ENCODE measurements at places on chromosomes 6 and 20.
A peak's percentile ranks its signal among the peaks of the same experiment; 100 is the strongest.

DNA sequence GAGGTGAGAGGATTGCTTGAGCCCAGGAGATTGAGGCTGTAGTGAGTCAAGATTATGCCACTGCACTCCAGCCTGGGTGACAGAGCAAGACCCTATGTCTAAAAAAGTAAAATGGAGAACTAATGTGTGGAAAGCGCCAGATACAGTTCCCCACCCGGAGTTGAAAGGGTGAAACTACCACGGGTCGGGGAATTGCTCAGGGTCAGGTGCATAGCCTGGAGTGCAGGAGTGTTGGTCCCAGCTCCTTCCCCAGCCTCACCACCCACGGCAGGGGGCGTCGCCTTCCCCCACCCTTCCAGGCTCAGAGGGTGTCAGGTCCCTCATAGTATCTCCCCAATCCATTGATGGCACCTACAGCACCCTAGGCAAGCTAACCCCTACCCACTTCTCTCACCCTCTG is 26.1 kb downstream of the C20orf203 start:
- ATAC-seq, result no peak

- ATAC-seq, result peak; percentile 11
These were observed 709 bp downstream of the SCAND1 start for GRCh38 chr20:35953387-35954199.

- ATAC-seq, result no peak
These were observed 208.9 kb upstream of the FOXQ1 start for GRCh38 chr6:1103021-1103420.

DNA sequence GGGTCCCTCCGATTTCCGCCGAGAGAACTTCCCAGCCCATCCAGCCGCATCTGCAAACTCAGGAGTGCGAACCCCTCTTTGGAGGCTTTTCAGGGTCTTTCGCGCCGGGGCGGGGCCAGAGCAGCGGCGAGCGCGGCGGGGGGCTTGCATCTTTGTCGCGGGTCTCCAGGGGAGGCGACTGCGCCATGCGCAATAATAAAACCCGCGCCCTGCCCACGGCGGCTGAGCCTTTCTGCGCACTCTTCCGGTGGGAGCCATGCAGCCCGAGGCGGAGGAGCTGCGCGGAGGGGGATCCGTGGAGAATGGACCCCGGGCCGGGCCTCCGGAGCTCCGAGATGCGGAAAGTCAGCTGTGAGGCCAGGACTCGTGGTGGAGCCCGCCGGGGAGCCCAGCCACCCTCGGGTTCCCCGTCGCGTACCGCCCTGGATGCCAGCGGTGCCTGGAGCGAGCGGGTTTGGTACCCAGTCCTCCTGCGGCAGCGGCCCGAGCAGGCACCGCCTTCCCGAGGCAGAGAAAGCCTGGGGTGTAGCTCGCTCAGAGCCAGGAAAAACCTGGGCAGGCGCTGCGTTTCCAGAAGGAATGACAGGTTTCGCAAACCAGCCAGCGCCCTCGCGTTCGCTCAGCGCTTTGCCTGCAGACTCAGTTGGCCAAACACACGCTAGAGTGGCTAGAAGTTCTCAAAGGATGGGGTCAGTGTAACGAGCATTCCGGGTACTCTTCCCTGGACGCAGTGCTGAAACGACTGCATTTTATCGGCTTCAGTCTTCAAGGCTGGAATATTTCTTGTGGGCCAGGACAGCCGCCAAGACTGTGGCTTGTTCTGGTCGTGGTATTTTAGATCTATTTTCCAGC is 1.2 kb downstream of the AKAP12 start:
- no peak for ATAC-seq

GRCh38 chr6:18327626-18328025 is 59.5 kb upstream of the RNF144B start:
- ATAC-seq, result no peak

DNA sequence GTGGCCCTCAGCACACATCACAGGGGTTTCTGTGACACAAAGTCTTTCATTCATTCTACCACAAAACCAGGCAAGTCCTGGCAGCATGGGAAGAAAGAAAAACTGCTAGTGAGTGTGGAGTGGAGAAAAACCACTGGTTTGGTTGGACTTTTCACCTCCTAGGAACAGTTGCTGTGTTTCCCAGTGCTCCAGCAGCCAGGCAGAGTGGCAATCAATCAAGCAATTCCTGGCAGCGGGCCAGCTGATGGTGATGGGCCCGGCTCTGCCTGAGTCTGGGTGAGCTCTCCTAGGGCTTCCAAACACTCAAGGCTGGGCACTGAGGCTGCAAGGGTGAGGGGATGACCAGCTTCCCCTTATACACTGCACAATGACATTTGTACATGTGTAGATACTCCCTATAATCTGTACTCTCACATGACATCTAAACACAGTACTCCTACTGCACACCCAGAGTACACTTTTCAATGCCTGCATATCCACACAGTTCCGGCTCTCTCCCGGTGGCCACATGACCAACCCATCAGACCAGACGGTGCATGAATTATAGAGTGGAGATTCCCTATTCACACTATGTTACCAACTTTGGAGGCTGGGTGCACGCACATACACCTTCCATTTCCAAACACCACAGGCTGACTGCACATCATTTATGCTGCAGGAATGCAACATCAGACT is 156.6 kb downstream of the UNC5CL start:
- no peak for ATAC-seq

- no peak for ATAC-seq
These were observed 19.4 kb upstream of the SIRPA start for GRCh38 chr20:1875762-1876161.

DNA sequence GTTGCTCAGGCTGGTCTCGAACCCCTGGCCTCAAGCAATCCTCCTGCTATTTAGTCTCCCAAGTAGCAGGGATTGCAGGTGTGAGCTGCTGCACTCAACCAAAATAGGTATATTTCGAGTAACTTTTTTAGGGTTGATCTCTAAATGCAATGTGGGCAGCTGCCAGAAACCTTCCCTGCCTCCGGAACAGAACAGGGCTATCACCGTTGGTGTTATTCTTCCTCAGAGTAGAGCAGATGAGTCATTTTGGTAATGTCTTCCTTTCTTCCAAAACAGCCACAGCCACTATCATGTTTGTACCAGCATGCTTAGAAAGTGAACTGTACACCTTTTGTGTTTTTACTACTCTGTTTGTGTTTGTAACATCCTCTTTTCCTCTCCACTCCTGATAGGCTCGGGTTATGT is 44.1 kb downstream of the SNX9 start:
- ATAC-seq, result peak; percentile 55

DNA sequence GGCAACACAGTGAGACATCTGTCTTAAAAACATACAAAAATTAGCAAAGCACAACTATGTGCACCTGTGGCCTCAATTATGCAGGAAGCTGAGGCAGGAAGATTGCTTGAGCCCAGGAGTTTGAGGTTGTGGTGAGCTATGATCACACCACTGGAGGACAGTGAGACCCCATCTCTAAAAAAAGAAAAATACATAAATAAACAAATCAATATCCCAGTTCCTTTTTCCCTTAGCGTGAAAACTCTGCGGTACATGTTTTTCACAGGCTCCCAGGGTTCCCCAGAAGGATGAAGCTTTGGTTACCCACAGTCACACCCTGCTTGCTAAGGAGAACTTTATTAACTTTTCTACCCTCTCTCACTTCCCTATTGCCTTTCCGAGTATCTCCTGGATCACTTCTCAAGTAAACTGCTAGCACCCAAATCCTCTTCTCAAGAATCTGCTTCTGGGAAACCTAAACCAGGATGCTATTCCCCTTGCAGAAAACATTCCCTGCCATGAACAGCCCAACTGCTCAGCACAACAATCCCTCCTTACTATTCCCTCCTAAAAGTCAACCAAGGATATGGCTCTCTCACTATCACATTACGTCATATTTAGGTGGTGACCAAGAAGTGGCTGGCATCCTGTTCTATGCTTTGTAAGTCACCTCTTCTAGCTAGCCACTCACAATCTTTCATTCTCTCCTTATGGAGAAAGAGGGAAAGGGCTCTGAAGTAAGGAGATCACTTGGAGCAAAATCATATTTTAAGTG is 122.4 kb downstream of the IPCEF1 start:
- no peak for ATAC-seq

DNA sequence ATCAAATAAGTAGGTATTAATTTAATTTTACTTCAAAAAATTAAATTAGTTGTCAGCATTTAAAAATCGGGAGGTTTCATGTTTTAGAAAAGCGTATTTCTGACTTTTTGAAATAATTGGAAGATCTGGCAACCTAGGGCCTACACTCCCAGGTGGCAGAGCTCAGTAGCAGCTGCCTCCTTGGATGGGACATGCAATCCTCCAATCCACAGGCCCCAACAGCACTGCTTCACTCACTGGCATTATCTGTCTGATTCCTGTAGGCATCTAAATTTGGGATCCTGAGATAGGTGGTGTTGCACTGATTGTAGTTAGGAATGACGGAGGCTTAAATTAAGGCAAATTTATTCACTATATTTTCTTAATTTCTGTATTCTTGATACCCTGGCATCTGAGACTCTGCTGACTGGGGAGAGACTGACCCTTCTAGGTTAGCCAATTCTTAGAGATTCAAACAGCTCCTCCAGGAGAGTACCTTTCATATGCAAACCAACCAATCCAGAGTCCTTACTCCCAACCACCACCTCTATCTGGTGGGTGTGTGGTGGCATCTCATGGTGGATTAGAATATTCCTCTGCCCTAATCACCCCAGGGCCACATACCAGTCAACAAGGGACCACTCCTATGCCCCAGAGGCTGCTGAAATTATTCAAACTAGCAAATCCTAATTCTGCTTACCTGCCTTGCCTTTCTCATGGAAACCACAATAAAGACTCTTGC is 146.6 kb upstream of the GLP1R start:
- no peak for ATAC-seq

GRCh38 chr6:47454713-47455396 is 22.7 kb upstream of the CD2AP start:
- no peak for ATAC-seq

GRCh38 chr20:61936701-61937131 is 129.0 kb downstream of the TAF4 start:
- no peak for ATAC-seq

GRCh38 chr6:93418408-93419303 is 703 bp downstream of the EPHA7 start:
- ATAC-seq, result no peak

- no peak for ATAC-seq
These were observed 41.2 kb upstream of the GRIK2 start for GRCh38 chr6:101352316-101352715.

DNA sequence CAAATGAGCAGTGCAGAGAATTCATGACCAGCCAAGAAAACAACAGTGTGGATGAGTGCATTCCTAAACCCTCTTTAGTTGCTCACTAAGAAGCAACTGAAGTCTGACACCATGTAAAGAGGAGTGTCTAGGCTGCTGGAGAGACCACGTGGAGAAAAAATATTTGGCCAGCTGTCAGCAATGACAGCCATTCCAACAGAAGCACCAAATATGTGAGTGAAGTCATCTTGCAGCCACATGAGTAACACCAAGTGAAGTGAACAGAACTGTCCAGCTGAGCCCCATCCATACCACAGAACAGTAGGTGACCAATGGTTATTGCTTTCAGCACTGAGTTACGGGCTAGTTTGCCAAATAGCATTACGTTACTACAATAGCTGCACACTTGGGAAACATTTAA is 89.4 kb downstream of the TBXT start:
- ATAC-seq, result no peak

DNA sequence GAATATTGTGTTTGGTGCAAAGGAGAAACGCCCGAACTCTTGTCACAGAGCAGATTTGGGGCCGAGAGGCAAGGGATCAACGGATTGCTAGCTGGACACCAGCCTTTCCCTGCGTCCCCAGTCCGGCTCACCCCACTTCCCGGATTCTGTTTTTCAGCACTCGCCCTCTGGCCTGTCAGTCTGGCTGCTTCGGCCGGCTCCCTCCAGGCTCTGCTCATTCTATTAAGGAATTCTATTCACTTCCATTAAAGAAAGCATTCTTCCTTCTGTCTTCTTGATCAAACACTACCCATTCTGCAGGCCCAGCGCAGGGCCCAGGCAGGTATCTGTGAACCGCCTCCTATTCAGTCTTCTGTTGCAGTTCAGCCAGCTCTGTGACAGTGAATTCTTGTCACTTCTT is 91.7 kb downstream of the RNF182 start:
- ATAC-seq, result no peak

- no peak for ATAC-seq
These were observed 27.1 kb upstream of the PHACTR3 start for GRCh38 chr20:59577037-59577808.

DNA sequence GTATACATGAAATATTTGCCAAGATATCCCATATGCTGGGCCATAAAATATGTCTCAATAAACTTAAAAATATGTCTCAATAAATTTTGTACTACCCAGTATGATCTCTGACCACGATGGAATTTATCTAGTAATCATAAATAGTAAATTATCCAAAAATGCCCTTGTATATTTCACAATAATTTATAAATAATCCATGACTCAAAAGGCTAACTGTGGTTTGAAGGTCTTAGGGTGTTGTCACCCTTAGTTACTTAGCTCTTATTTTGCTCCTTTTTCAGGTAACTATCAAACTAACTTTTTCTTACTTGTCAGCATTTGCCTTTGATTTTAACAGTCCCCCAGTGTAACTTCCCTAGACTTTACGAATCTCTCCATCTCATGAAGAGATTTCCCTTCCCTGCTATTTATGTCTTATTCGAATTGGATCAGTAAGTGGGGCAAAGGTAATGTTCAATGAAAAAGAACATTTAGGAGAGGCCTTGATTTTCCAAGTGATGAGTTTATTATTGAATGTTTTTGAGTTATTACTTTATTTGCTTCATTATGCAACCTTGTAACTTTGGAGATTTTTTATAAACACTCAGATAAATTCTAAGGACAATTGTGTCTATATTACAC is 109.0 kb upstream of the THBS2 start:
- no peak for ATAC-seq

DNA sequence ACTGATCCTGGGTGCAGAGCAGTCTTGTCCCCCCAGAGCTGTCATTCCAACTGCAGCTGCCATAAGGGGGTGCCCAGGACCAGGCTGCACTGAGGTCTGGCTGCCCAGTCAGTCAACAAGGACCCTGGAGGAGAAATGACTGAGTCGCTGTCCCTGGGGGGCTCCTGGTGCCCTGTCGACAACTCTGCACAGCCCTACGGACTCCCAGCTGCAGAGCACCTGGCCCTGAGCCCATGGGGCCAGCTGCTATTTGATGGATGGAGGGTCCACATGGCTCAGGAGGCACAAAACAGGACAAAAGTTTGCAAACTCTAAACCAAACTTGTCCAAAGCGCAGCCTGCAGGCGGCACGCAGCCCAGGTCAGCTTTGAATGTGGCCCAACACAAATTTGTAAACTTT is 46.3 kb upstream of the RPS6KA2 start:
- ATAC-seq, result no peak

- no peak for ATAC-seq
These were observed 45.7 kb downstream of the HNF4A start for GRCh38 chr20:44400970-44401769.

Measured in activated CD4-positive, CD25-positive, alpha-beta regulatory T cell treated with anti-CD3 and anti-CD28 coated beads, Interleukin-2, amount 50 U/mL, for 24 hours (primary cell).